ENCODE measurements at places on chromosomes 1 and 21.
A peak's percentile ranks its signal among the peaks of the same experiment; 100 is the strongest.

GRCh38 chr1:115408533-115408932 lies 70.5 kb upstream of the NGF start:
- DNase-seq = no peak

DNA sequence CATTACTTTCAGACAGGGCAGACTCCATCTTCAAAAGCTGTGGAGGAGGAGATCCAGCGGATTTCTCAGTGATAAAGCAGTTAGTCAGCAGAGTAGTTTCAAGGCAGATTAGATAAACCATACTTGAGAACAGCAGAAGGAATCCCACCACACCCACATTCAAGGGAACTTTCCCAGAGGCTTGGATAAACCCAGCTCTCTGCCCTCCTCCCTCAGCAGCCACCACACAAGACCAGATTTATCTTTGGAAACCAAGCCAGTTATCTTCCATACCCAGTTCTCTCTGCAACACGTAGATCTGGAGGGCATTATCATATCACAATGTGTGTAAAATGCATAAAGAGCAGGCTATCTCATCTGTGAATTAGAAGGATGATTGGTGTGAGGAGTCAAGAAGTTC lies 40.2 kb downstream of the GFI1 start:
- no peak for DNase-seq

DNA sequence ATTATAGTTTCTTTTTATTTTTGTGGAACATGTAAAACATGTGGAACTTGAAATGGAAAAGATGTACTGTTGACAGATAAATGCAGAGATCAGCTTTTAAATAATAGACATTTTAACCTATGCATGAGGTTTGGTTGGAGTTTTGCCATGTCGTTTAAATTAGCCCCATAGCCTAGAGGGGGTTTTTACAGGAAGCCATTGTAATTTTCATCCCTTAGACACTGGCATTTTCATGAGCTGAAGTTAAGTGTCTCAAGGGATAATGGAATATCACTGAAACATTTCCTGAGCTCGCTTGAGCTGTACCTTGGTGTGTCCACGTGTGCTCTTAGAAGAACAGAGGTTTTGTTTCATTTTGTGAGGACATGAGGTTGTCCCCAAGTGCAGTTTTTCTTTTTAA lies 54.2 kb downstream of the HMCN1 start:
- no peak for DNase-seq

GRCh38 chr1:61294930-61295329 lies 212.6 kb downstream of the NFIA start:
- no peak for DNase-seq

DNA sequence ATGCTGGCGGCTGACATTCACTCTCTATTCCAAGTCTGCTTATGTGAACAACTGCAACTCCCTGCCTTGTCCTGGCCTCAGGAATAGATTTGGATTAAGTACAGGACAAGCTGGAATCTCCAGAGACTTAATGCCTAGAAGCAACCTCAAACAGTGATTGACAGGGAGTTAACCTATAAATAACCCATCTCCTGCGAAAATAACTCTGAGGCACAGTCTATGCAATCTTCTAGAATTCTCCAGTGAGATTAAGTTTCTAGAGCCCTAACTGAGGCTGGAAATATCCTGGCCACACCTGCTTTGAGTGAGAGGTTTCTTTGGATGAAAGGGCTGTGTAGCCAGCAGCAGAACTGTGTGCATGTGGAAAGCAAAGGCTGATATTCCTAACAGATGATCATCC lies 25.3 kb upstream of the ATP1A1 start:
- DNase-seq = no peak

- no peak for DNase-seq
These were observed 116.9 kb downstream of the BEND5 start for GRCh38 chr1:48659801-48660200.

- no peak for DNase-seq
These were observed 26.0 kb downstream of the S1PR1 start for GRCh38 chr1:101262630-101263348.

DNA sequence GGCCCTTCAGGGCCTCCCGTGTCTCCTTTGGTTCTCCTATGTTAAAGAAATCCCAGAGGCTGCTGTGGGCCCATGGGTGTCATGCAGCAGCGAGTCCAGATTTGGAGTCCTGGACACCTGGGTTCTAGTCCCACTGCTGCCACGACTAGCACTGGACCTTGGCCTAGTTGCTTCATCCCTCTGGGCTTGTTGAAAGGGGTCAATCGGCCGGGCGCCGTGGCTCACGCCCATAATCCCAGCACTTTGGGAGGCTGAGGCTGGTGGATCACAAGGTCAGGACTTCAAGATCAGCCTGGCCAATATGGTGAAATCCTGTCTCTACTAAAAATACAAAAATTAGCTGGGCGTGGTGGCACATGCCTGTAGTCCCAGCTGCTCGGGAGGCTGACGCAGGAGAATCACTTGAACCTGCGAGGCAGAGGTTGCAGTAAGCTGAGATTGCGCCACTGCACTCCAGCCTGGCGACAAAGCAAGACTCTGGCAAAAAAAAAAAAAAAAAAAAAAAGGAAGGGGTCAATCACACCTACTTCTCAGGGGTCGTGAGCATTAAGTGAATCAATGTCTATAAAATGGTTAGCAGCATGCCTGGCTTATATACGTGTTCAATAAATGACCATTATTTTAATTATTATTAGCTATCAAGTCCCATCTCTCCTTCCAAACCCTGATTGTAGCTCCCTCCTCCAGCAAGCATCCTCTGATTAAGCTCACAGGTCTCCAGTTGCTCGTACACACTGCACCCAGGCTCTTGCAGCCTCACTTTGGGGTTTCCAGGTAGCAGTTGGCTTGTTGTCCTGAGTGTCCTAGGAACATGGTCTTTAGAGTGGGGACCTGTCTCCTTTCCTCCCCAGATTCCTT lies 43.8 kb downstream of the KIRREL1 start:
- DNase-seq = no peak

DNA sequence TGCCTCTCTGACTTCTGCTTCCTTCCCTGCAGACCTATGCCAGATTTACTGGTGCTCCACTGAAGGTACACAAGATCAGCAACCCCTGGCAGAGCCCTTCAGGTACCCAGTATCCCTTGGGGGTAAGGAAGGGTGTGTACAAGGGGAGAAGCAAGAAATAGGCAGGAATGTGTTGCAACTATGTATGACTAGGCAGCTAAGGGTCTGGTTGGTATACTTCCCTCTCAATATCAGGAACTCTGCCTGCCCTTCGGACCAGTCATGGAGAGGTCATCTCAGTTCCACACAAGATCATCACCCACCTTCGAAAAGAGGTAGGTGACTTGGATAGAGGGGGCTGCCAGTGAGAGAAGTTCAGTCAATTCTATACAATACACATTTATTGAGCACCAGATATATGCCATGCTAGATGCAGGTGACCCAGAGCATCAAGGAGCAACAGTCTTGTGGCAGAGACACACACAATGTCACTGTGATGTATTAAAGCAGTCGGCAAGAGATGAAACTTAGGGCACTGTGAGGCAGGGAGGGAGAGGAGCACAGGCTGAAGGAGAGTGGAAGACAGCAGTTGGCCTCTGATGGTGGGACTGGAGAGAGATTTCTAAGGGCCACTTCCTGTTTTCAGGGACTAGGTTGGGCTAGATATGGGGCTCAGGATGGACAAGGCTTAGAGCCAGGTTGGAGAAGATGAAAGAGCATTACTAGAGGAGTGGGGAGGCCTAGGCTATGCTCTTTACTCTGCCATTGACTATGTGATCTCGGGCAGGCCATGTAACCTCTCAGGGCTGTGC lies 2.0 kb downstream of the MTX1 start:
- no peak for DNase-seq

- DNase-seq = peak; percentile 86
These were observed 5.0 kb downstream of the PRELP start for GRCh38 chr1:203480525-203481084.

DNA sequence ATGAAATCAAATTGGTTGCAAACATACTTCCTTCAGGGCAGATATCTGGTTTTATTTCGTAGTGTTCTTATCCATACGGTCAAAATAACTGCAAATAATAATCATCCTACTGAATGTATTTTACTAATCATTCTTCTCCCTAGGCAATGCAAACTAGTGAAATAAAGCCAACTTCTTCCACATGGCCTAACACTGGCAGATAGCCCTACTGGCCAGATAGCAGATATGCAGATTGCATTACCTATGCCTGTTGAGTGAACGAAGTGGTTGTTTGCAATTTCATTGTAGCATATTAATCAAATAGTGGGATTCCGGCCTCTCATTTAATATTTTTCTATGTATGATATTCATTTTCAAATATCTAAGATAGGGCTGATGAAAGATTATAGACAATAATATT lies 116.2 kb downstream of the CENPF start:
- DNase-seq = no peak

DNA sequence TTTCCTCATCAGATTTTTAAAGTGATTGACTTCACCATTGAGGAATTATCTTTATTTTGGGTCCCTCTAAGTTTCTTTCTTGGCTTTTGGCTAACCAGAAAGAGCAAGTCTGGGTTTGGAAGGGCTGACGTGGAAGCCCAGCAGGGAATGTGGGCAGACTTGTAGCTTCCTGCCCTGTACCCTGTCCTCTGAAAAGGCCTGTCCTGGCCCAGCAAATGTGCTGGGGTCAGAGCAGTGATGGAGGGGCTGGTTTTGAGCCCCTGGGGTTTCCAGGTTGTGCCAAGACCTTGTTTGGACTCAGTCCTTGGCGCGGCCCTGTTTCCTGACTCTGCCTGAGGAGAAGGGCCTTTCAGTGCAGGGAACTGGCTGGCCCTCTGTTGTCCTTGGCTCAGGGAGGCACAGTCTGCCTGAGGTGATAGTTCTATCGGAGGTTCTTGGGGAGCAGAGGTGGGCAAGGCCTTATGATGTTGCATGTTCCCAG lies 72.1 kb downstream of the UCK2 start:
- no peak for DNase-seq

Measured in NCI-H1417 (cell line).